ENCODE measurements at places on chromosomes 3 and 15. TPM values are rescaled to one million over a fixed set of nuclear protein-coding genes. Genes with fewer than 3 reads are reported as not detected.

DNA sequence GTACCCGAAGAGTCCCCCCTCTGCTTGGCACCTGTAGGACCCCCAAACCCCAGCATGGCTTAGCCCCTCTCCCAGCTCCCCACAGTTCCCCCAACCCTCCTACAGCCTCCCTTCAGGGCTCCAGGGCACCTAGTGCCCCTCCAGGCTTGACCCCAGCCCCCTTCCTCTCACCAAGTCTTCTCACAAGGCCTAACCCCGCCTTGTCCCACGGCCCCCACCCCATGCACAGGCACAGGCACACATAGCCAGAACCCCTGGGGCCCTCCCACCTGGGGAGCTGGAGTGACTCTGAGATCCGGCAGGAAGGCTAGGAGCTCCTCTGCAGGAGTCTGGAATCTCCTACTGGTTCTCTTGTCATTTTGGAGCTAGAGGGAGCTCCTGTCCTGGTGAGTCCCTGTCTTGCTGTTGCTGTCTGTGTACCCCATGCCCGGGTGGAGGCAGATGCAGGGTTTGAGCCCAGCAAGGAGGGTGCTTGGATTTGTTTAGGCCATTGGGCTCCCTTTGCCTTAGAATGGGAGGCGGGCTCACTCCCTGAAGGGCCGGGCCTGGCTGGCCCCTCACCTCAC is 39.6 kb downstream of the KLF13 start:
- H3K27me3 ChIP-seq: no peaks in the 10 kb centered on the region
- H3K36me3 ChIP-seq: no peaks in the 10 kb centered on the region
- DNase-seq: no peak
- no peak overlapping the region for H3K4me3 ChIP-seq
- peaks cover 3% of the 10 kb centered on the region for H3K4me1 ChIP-seq

DNA sequence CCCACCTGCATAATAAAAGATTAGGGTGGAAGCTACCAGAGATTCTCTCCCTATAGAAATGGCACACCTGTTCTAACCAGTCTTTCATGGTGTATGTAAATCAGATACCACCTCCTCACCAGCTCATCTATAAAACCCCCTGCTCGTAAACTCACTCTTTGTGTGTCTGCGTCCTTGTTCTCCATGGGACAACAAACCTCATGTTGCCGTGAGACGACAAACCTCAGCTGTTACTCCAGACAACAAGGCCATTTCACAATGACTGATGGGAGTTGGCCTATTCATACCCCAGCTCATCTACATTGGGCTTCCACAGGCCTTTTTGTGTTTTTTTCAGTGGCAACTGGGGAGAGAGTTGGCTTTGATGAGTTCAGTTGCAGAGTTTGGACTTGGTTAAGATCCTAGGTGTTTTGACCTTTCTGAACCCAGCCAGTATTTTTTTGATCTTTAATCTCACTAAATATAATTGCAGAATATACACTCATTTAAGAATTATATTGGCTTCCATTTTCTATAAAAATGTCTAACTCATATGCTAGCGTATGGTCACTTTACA is 96.6 kb upstream of the LRIG1 start:
- DNase-seq: no peak
- H3K27ac ChIP-seq: no peak overlapping the region
- no peaks in the 10 kb centered on the region for H3K36me3 ChIP-seq
- peaks cover 11% of the 10 kb centered on the region for H3K27me3 ChIP-seq
- H3K4me3 ChIP-seq: no peak overlapping the region

The GRAMD2A gene
- total RNA-seq: 0.29 TPM

The TARS3 gene
- 8.2 TPM for total RNA-seq

- DNase-seq: no peak
- H3K27ac ChIP-seq: no peak overlapping the region
- H3K36me3 ChIP-seq: no peaks in the 10 kb centered on the region
- no peak overlapping the region for H3K4me3 ChIP-seq
Measured at GRCh38 chr15:99139276-99139675, 34.4 kb downstream of the SYNM start.

The NOX5 gene
- 0.07 TPM for total RNA-seq

The ZBTB38 gene
- total RNA-seq: 85.2 TPM

GRCh38 chr15:65377976-65378366 is at the start of gene IGDCC3:
IGDCC3 (minus strand) TSS chr15:65378002; CDS start chr15:65377788, 214 bp downstream.
- peaks cover 3% of the 10 kb centered on the region for H3K4me1 ChIP-seq
- no peak within 1 kb of the TSS for H3K27ac ChIP-seq
- no peak for DNase-seq
- no peaks in the 10 kb centered on the region for H3K36me3 ChIP-seq
- peaks cover 47% of the 10 kb centered on the region for H3K27me3 ChIP-seq

The B3GNT5 gene
- total RNA-seq: 29.4 TPM

- H3K27me3 ChIP-seq: no peaks in the 10 kb centered on the region
- H3K36me3 ChIP-seq: no peaks in the 10 kb centered on the region
- DNase-seq: no peak
- no peak overlapping the region for H3K4me3 ChIP-seq
- H3K27ac ChIP-seq: no peak overlapping the region
Measured at GRCh38 chr3:105970283-105970682, 101.5 kb upstream of the CBLB start.

GRCh38 chr3:120753810-120754209 is 11.3 kb downstream of the GTF2E1 start:
- H3K4me3 ChIP-seq: no peak overlapping the region
- no peak overlapping the region for H3K27ac ChIP-seq
- no peaks in the 10 kb centered on the region for H3K36me3 ChIP-seq
- H3K27me3 ChIP-seq: no peaks in the 10 kb centered on the region
- DNase-seq: no peak

GRCh38 chr3:78644847-78645246 is 1123.0 kb downstream of the ROBO1 start:
- no peak overlapping the region for H3K4me3 ChIP-seq
- peaks cover 31% of the 10 kb centered on the region for H3K4me1 ChIP-seq
- peak overlapping the region; percentile 15 for H3K27ac ChIP-seq
- H3K27me3 ChIP-seq: no peaks in the 10 kb centered on the region
- H3K36me3 ChIP-seq: no peaks in the 10 kb centered on the region

GRCh38 chr15:33242669-33243191 is 48.2 kb upstream of the FMN1 start:
- no peaks in the 10 kb centered on the region for H3K4me1 ChIP-seq
- peak; percentile 14 for DNase-seq
- no peak overlapping the region for H3K27ac ChIP-seq
- H3K4me3 ChIP-seq: no peak overlapping the region
- H3K36me3 ChIP-seq: no peaks in the 10 kb centered on the region
- no peaks in the 10 kb centered on the region for H3K27me3 ChIP-seq

GRCh38 chr3:11671648-11672100 is 28.0 kb upstream of the VGLL4 start:
- H3K27ac ChIP-seq: no peak overlapping the region
- no peaks in the 10 kb centered on the region for H3K27me3 ChIP-seq
- H3K4me1 ChIP-seq: peaks cover 11% of the 10 kb centered on the region
- DNase-seq: peak; percentile 45
- H3K4me3 ChIP-seq: no peak overlapping the region

The GOLGA8B gene
- 45.0 TPM for total RNA-seq

GRCh38 chr3:148202386-148202785 is 495.3 kb upstream of the AGTR1 start:
- no peak overlapping the region for H3K4me3 ChIP-seq
- no peaks in the 10 kb centered on the region for H3K4me1 ChIP-seq
- DNase-seq: no peak
- no peaks in the 10 kb centered on the region for H3K27me3 ChIP-seq
- H3K27ac ChIP-seq: no peak overlapping the region

DNA sequence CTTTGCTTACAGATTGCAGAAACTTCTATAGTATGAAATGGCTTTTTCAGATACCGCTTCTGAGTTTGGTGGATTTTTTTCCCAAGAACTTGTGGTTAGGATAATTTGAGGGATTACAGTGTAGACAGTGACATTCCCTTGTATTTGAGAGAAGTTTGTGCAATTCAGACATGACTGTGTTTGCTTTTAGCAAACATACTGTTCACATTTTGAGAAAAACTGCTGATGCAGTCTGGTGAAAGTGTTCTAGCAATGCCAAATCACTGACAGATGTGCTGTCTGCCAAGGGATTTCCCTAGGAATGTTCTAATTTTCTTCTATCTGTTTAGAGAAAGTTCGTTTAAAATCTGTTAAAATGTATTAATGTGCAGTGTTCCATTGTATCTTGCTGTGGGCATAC is 652.6 kb downstream of the FHIT start:
- no peak overlapping the region for H3K27ac ChIP-seq
- H3K4me3 ChIP-seq: no peak overlapping the region
- no peaks in the 10 kb centered on the region for H3K4me1 ChIP-seq
- no peaks in the 10 kb centered on the region for H3K36me3 ChIP-seq
- H3K27me3 ChIP-seq: no peaks in the 10 kb centered on the region

The CXCR6 gene
- total RNA-seq: not detected

GRCh38 chr15:40845511-40846284 is 1.9 kb downstream of the SPINT1 start:
- no peak for DNase-seq
- H3K4me1 ChIP-seq: peaks cover 5% of the 10 kb centered on the region
- H3K27ac ChIP-seq: no peak overlapping the region
- H3K36me3 ChIP-seq: no peaks in the 10 kb centered on the region
- peaks cover 11% of the 10 kb centered on the region for H3K27me3 ChIP-seq
- no peak overlapping the region for H3K4me3 ChIP-seq

DNA sequence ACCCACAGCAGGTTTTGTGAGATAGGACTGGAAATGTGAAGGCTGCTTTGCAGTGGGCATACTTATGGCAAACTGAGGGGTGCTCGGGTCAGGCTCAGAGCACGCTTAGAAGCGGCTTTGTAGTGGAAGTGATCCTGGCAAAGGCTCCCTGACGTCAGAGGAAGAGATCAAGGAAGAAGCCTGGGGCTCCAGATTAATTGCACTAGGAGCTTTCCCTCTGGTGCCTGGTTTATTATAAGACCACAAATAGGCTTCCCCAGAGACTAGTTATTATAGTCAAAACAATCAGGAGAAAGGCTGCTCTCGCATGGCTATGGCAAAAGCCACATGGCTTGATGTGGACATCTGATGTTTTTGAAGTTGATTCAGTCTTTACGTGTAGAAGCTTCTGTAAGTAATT is 515.1 kb downstream of the GABRG3 start:
- DNase-seq: no peak
- H3K36me3 ChIP-seq: no peaks in the 10 kb centered on the region
- no peaks in the 10 kb centered on the region for H3K4me1 ChIP-seq
- H3K27me3 ChIP-seq: no peaks in the 10 kb centered on the region

DNA sequence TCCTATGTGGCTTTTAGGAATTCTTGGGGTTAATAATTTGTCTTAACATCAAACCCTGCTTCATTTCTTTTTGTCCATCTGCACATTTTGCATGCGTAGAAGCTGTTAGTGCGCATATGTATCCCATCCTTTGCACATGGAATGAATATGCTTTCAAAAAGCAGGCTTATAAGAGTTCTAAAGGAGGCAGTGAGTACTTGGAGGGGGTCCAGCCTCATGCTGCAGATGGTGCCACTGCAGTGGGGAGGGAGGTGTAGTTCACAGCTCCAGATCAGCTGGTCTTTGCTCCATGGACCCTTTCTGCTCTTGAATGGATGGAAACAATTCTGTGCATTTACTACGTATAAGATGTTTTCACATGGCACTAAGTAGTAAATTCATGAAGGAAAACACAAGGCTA is 20.7 kb upstream of the SSR3 start:
- no peak for DNase-seq
- no peak overlapping the region for H3K4me3 ChIP-seq
- H3K27ac ChIP-seq: no peak overlapping the region
- no peaks in the 10 kb centered on the region for H3K36me3 ChIP-seq
- peaks cover 20% of the 10 kb centered on the region for H3K27me3 ChIP-seq
- H3K4me1 ChIP-seq: no peaks in the 10 kb centered on the region

DNA sequence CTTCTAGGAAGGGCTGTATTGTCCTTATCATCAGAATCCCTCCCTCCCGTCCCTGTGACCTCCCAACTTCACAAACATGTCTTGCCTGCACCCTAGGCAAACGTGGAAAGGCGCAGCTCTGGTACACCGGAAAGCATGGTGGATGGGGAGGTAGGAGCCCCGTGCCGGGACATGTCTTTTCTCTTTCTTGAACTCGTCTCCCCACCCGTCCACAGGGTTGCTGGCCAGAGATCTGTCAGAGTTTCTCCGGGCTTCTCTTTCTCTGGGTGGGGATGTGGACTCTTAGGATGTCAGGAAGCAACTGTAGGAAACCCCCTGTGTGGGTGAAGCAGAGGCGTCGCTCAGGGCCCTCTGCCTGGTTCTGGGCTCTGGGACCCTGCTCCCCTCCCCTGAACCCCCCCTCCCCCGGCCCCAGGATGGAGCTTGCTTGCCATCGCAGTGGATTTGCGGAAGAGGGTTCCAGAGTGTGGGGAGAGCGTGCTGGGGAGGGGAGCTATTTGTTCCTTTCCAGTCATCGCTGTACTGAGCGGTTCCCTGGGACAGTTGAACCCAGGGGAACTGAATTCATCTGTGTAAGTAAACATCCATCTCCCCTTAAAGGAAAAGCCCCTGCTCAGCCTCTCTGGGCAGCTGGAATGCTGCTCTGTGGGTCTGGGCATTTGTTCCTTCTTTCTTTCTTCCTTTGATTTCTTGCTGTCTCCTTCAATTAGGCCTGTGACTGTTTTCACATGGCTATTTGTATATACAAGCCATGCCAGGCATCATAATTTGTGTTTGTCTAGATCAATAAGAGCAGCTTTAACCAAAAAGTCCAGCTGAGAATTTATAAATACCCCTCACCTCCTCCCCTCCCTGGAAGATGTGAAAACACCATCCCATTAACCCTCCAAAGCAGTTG is 72.8 kb downstream of the SMAD3 start:
- peak; percentile 61 for DNase-seq
- peaks cover 94% of the 10 kb centered on the region for H3K4me1 ChIP-seq
- no peak overlapping the region for H3K4me3 ChIP-seq
- no peaks in the 10 kb centered on the region for H3K27me3 ChIP-seq
- peak overlapping the region; percentile 91 for H3K27ac ChIP-seq

- no peak overlapping the region for H3K27ac ChIP-seq
- peaks cover 11% of the 10 kb centered on the region for H3K27me3 ChIP-seq
- H3K36me3 ChIP-seq: no peaks in the 10 kb centered on the region
- H3K4me3 ChIP-seq: no peak overlapping the region
- no peaks in the 10 kb centered on the region for H3K4me1 ChIP-seq
Measured at GRCh38 chr3:193943200-193943599, 192.7 kb upstream of the HES1 start.

GRCh38 chr3:15303728-15304127 is 28.7 kb downstream of the SH3BP5 start:
- no peak for DNase-seq
- peaks cover 34% of the 10 kb centered on the region for H3K4me1 ChIP-seq
- H3K27me3 ChIP-seq: no peaks in the 10 kb centered on the region
- H3K4me3 ChIP-seq: no peak overlapping the region
- H3K27ac ChIP-seq: no peak overlapping the region

Data from endothelial cell of umbilical vein (primary cell).